ENCODE measurements at places on chromosomes 1 and 21. TPM values are rescaled to one million over a fixed set of nuclear protein-coding genes. Genes with fewer than 3 reads are reported as not detected.

The KRTAP10-1 gene
- not detected for total RNA-seq

The KANK4 gene
- total RNA-seq, result 0.09 TPM

The MFSD2A gene
- 2.3 TPM for total RNA-seq

The BLACAT1 gene
- not detected for total RNA-seq
